ENCODE measurements at places on chromosomes 5 and 9.

DNA sequence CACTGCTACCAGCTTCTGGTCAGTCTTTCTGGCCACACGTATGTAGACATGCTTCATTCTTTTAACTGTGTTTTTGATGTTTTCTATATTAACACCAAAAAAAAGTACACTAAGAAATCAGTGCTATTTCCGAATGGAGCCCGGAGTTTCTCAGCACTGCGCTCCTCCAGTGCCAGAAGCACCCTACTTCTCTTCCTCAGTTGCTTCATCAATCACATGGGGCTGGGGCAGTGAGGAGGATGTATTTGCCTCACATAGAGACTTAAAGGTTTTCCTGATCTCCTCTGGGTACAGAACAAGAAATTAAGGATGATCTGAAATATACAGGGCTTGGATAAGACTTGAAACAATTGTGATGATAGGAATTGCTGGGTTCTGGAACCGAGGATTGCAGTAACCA, 148.0 kb downstream of the ERCC6L2 start:
- DNase-seq: no peak

DNA sequence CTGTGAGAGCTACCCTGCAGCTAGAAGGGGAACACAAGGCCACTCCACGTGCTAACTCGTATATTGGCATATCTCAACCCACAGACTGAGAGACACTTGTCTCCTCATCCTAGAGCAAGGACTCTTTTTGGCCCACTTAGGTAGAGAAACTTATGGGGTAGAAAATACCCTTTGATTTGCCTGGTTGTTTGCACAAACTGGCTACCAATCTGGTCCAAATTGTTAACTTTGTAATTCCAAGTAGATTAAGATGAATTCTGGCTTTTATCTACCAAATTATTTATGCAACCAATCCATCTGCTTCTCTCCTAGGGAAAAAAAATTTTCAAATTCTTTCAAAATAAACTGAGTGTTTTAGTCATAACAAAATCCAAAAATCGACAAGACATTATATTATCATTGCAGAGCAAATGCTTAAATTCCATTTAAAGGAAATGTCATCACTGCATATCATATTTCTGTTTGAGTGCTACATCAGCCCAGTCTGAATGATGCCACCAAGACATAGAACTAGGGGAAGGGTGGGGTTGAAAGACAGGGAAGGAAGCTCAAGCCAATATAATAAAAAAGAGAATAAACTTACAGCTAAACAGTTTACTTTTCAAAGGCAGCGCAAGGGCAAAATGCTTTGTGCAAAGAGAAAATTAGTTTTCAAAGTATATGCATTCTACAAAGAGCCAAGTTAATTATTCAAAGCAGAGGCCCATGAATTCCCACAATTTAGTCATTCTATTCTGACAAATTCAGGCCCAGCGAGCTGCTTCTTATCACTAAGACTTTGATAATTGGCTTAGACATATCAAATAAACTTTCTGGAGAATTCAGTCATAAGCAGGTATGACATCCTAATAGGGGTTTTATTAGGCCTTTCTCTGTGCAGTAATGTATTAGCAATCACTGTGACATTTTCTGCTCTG, 198.0 kb downstream of the CAAP1 start:
- no peak for DNase-seq

- no peak for DNase-seq
Observed at GRCh38 chr9:115143689-115144088, 25.7 kb upstream of the TNC start.

GRCh38 chr5:150497274-150497988, 10.5 kb upstream of the NDST1 start:
- DNase-seq: no peak

DNA sequence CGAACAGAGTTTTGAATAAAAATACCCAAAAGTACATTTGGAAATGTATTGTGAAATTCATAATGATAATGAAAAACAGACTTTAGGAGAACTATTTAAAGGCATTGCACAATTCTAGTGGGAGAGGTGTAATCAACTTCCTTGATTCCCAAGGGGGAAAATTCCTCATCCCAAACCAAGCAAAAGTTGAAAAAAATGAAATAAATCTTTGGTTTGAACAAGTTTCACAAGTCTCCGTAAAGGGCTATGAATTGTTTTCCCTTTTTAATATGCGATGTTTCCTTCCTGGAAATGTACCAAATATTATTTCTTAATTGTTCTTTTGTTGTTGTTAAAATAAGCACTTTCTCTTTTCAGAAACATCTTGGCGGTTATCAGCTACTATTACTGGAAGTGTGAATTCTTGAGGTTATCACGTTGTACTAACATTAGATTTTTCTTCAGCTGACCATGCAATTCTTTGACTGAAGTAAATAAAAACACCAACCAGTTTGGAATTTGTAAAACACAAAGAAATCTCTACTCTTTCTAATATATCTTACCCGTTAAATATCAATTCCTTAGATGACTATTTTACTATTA, 59.3 kb downstream of the SVEP1 start:
- no peak for DNase-seq
